ENCODE measurements at places on chromosomes 6 and 20.

DNA sequence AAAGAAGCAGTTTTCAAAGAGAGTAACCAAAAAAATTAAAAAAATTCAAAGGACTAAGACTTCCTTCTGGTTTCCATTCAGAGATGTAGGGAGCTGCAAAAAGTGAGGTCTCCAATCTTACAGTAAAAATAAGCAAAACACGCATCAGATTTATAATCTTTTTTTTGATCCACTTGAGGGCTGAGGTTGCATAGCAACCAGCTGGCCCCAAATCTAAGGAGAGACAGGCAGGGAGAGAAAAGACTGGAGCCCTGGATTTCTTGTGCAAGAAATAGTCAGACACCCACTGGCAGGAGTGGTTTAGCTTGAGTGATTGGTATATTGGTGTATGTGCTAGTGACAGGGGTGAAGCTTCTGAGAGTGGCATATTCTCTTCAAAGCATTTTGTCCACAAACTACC lies 135.9 kb upstream of the FUT9 start:
- DNase-seq: no peak

DNA sequence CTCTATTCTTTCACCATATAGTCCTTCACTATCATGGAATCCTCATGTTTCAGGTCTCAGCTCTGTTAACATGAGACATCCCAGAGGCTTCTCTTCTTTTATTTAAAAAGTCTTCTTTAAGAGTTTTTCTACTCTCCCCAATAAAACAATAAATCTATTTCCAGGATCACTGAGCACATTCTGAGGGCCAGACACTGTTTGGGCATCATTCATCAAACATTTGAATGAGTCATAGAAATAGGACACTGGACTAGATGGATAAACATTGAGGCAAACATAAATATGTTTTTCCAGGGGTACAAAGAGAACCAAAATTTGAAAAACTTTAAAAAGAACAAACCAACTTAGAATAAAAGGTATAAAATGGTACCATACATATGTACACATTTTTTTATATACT lies 554.4 kb downstream of the KIF16B start:
- DNase-seq: no peak

DNA sequence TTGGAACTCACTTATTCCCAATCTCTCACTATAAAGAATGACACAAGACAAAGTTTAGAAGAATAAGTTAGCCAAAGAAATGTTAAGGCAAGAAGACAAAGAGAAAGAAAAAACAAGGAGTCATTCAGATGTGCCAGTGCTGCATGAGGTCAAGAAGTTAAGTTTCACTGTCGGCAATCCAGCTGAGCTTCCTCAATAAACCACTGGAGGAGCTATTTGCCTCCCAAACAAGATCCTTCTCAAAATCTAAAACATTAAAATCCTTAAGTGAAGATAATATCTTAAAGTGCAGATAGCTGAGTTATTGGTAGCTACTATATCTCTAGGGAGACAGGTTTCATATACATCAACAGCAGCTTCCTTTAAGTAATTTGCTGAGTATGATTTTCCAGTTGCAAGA lies 512.3 kb downstream of the HDGFL1 start:
- DNase-seq: no peak

GRCh38 chr6:130679684-130680083 lies 147.5 kb upstream of the SMLR1 start:
- no peak for DNase-seq
